ENCODE measurements at places on chromosomes 13 and 19. TPM values are rescaled to one million over a fixed set of nuclear protein-coding genes. Genes with fewer than 3 reads are reported as not detected.

- no peak for DNase-seq
These were observed 5.1 kb upstream of the ZNF77 start for GRCh38 chr19:2949939-2950285.

Gene SPART
- 66.2 TPM for polyA plus RNA-seq

GRCh38 chr19:55304980-55305379 is 20.2 kb downstream of the TMEM150B start:
- peak; percentile 31 for DNase-seq

Gene GAPDHS
- polyA plus RNA-seq: 363 TPM

- DNase-seq: no peak
These were observed 5.3 kb upstream of the TCF3 start for GRCh38 chr19:1657746-1658145.

Gene RNF17
- polyA plus RNA-seq: 36.9 TPM
